ENCODE measurements at places on chromosomes 11 and 22.

GRCh38 chr11:130515829-130516553 is 67.5 kb downstream of the ADAMTS15 start:
- no peaks in the 10 kb centered on the region for H3K36me3 ChIP-seq
- no peak overlapping the region for H3K4me3 ChIP-seq
- no peaks in the 10 kb centered on the region for H3K27me3 ChIP-seq
- no peak for DNase-seq
- H3K27ac ChIP-seq: no peak overlapping the region

DNA sequence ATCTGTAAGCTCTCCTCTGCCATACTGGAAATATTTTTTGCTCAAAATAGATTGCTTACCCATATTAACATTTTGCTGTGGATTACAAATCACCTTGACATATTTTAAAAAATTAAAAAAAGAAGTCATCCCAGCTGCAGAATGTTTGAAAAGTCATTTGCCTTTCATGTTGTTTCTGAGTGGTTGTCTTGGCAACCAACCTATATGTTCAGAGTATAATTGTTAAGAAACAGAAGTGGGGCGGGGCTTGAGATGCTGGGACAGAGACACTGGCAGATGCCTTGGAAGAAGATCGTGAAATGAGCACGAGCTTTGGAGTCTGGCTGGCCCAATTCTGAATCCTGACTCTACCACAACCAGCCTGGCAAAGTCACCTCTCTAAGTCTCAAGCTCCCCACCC is 348.2 kb downstream of the LARGE1 start:
- no peak overlapping the region for H3K27ac ChIP-seq
- no peak for DNase-seq
- peaks cover 10% of the 10 kb centered on the region for H3K4me1 ChIP-seq

DNA sequence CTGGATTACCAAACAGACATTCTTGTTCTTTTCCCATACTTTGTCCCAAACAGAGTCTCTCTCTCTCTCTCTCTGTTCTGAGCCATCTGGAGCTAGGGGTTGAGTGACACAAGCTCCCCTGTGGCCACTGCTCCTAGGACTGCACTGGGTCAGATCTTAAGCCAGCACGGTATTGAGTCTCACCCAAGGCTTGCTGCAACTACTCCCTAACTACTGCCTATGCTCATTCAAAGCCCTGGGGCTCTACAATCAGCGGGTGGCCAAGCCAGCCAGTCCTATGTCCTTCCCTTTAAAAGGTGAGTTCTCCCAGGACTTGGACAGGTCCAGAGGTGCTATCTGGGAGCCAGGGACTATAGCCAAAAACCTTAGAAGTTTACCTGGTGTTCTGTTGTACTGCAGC is 385.6 kb downstream of the CNTN5 start:
- no peaks in the 10 kb centered on the region for H3K4me1 ChIP-seq
- no peak overlapping the region for H3K27ac ChIP-seq
- H3K27me3 ChIP-seq: no peaks in the 10 kb centered on the region
- no peak for DNase-seq
- no peak overlapping the region for H3K4me3 ChIP-seq

GRCh38 chr11:72676861-72677341 is 2.7 kb upstream of the PDE2A start:
- peaks cover 2% of the 10 kb centered on the region for H3K4me1 ChIP-seq
- peaks cover 70% of the 10 kb centered on the region for H3K27me3 ChIP-seq
- peak; percentile 73 for DNase-seq
- H3K27ac ChIP-seq: no peak overlapping the region

- peak overlapping the region; percentile 99 for H3K27ac ChIP-seq
- peaks cover 46% of the 10 kb centered on the region for H3K4me1 ChIP-seq
- no peak for DNase-seq
- H3K36me3 ChIP-seq: peaks cover 35% of the 10 kb centered on the region
- H3K4me3 ChIP-seq: peak overlapping the region; percentile 94
Observed at GRCh38 chr22:41284465-41284864, 1.5 kb downstream of the RANGAP1 start.

GRCh38 chr22:46557736-46558480 is 20.5 kb upstream of the CELSR1 start:
- peaks cover 4% of the 10 kb centered on the region for H3K27me3 ChIP-seq
- H3K4me3 ChIP-seq: no peak overlapping the region
- no peaks in the 10 kb centered on the region for H3K36me3 ChIP-seq

DNA sequence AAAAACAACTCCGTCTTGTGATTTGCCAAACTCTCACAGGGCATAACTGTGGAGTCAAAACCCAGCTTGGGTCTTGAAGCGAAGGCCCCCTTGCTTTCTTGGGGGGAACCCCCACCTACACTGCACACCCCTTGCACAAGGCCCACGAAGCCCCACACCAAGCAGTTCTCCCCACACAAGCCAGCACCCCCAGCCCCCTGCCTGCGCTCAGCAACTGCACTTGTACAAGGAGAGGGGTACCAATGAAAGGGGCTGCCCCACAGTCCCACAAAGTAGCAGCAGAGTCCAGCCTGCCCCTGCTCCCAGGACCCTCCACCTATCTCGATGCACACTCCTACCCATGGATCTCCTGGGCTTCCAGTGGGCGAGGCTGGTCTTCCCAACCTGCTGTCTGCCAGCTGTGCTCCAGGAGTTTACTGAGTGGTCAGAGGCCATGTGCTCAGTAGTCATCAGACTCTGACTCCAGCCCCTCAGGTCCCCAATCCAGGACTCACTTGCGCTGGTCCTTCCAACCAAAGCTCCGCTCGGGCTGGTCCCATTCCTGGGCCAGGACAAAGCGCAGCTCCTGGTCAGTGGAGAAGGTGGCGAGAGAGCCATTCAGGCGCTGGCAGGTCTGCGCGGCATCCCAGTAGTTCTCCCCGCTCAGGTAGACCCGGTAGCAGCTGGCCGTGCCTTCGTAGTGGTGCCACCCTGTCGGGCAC is 57.7 kb downstream of the DGCR2 start:
- H3K4me3 ChIP-seq: no peak overlapping the region
- H3K27ac ChIP-seq: no peak overlapping the region
- no peaks in the 10 kb centered on the region for H3K27me3 ChIP-seq
- DNase-seq: no peak

- no peak overlapping the region for H3K4me3 ChIP-seq
- no peaks in the 10 kb centered on the region for H3K36me3 ChIP-seq
- H3K4me1 ChIP-seq: peaks cover 9% of the 10 kb centered on the region
- DNase-seq: no peak
- H3K27me3 ChIP-seq: peaks cover 8% of the 10 kb centered on the region
Observed at GRCh38 chr11:19288256-19288655, 47.5 kb upstream of the E2F8 start.

DNA sequence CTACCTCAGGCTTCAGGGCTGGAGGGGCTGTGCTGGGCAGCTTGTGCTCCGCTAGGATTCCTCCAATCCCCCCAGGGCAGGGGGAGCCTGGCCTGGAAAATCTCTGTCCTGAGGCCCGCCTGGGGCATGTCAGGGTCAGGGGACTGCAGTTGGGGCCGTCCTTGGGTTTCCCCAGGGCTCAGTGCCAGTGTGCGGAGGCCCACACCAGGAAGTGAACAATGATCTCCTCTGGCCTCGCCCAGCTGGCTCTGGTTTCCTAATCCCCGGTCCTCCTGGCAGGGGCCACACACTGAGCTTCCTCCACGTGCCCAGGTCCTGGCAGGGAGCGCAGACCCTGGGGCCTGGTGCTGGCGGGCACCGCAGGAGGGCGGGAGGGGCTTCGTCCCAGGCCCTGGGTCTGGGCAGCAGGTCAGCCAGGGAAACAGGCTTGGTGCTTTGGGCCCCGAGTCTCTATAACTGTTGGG is 1.4 kb upstream of the MUC2 start:
- no peak for DNase-seq
- H3K4me3 ChIP-seq: no peak overlapping the region
- no peak overlapping the region for H3K27ac ChIP-seq
- peaks cover 3% of the 10 kb centered on the region for H3K27me3 ChIP-seq
- no peaks in the 10 kb centered on the region for H3K4me1 ChIP-seq

GRCh38 chr22:42335839-42336378 is 65.5 kb upstream of the TCF20 start:
- no peak overlapping the region for H3K27ac ChIP-seq
- H3K36me3 ChIP-seq: no peaks in the 10 kb centered on the region
- DNase-seq: no peak
- no peak overlapping the region for H3K4me3 ChIP-seq

DNA sequence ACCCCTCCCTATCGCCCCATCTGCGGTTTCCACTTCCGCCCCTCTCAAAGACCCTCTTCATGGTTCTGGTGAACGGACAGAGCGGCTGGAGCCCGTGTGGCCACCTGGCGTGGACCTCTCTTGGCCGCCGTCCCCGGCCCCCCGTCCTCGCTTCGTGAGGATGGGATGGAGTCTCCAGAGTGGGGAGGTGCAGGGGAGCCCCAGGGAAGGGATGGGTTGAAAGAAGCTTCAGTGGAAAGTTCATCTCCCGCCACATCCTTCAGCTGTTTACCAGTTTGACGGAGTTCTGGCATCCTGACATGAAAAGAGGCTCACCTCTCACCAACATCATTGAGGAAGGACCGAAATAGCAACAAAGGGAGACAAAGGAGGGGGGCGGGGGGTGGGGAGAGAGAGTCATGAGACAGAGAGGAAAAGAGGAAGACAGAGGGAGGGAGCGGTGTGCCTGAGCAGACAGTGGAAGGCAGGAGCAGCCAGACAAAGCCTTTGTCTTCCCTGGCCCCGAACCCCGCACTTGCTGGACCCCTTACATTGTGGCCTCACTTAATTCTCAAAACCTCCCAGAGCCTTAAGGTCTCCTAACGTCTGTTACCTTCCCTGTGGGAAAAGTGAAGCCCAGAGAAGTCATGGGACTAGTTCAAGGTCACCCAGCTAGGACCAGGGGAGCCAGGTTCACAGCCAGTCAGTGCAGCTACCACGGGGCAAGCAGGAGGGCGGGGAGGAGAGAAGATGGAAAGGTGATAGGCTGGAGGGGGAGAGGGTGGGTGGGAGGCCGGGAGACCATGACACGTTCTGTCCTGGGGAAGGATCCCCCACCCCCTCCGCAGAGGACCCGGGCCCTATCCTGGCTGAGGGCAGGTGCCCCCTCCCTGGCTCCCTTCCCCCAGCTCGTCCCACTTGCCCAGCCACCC is 54.9 kb downstream of the CD6 start:
- H3K36me3 ChIP-seq: peaks cover 50% of the 10 kb centered on the region
- H3K27me3 ChIP-seq: no peaks in the 10 kb centered on the region
- H3K4me3 ChIP-seq: peak overlapping the region; percentile 72
- H3K27ac ChIP-seq: peak overlapping the region; percentile 90
- peak; percentile 62 for DNase-seq

GRCh38 chr11:66268952-66269905 is 790 bp downstream of the RAB1B start:
- DNase-seq: peak; percentile 34
- peak overlapping the region; percentile 98 for H3K4me3 ChIP-seq
- peaks cover 50% of the 10 kb centered on the region for H3K4me1 ChIP-seq
- peaks cover 51% of the 10 kb centered on the region for H3K36me3 ChIP-seq

DNA sequence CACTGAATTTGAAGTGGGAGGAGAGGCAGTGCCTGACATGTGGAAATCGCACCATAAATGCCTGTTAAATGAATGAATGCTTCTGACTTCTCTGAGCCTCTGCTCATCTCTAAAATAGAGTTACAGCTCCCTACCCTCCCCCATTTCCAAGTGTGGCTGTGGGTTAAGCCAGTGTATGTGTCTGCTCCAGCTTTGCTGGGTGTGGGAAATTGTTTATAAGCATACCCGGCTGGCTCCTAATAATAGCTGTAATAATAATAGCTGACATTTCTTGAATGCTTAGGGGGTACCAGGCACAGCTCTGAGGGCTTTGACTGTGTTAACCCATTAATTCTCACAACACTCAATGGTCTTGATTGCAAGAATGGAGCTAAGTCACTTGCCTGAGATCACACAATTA is 7.0 kb upstream of the FCHSD2 start:
- no peaks in the 10 kb centered on the region for H3K27me3 ChIP-seq
- no peak overlapping the region for H3K4me3 ChIP-seq
- DNase-seq: no peak
- H3K27ac ChIP-seq: no peak overlapping the region
- no peaks in the 10 kb centered on the region for H3K36me3 ChIP-seq
- H3K4me1 ChIP-seq: peaks cover 54% of the 10 kb centered on the region

DNA sequence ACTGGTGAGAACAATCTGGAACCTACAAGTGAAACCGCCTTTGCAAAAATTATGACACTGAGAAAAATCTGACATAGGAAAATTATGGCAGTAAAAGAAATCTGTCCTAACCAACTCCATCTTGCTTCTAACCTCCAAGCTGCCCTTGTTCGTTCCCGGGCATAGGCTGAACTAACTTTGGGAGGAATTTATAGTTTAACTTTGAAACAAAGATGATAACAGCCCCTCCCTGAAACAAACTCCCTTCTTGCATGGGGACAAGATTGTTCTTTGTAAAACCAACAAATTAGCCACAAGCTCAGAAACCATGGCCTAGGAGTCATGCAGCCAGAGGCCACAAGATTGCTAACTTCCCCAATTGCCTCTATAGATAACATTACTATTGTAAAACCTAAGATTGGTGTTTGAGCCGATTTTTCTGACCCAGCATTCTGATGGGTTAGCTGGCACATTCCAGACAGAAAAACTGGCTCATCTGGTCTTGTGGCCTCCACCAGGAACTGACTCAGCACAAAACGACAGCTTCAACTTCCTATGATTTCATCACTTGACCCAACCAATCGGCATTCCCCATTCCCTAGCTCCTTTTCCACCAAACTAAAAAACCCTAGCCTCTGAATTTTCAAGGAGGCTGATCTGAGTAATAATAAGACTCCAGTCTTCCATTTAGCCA is 3.6 kb upstream of the CCDC81 start:
- H3K4me3 ChIP-seq: no peak overlapping the region
- peaks cover 9% of the 10 kb centered on the region for H3K4me1 ChIP-seq
- no peak overlapping the region for H3K27ac ChIP-seq
- H3K36me3 ChIP-seq: no peaks in the 10 kb centered on the region
- DNase-seq: no peak

DNA sequence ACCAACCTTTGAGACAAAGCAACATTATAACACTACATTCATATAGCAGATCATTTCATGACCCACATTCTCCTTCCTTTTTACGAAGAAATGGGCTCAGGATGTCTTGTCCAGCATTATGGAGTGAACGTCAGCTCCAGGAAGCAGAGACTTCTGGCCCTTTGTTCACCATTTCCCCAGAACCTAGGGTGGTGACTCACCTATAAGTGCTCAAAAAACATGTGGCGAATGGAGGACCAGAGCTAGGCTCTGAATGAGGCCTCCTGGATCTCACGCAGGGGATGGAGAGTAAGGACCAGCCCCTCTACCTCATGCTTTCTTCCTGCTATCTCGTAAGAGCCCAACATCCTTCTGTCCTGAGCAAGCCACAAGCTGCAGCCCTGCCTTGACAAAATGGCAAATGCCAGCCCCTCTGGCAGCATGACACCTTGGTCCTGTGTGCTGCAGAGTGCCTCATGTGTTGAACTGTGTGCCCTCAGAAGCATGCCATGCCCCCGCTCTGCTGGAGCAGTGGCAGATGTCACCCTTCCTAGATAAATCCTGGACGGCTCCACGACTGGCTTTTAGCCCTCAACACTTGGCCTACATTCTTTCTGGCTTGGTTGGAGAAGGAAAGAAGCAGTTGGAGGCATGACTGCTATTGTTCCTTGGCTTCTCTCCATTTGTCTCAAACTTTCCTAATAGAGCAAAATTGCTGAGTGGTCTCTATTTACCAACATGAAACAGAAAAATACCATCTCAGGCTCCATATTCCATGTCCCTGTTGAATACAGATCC is 6.5 kb upstream of the ST3GAL4 start:
- no peak for DNase-seq
- H3K36me3 ChIP-seq: peaks cover 35% of the 10 kb centered on the region
- no peak overlapping the region for H3K4me3 ChIP-seq
- H3K4me1 ChIP-seq: peaks cover 60% of the 10 kb centered on the region
- no peaks in the 10 kb centered on the region for H3K27me3 ChIP-seq

GRCh38 chr22:42176255-42176915 is 45.8 kb upstream of the CYP2D6 start:
- no peak overlapping the region for H3K4me3 ChIP-seq
- peak overlapping the region; percentile 26 for H3K27ac ChIP-seq
- peaks cover 77% of the 10 kb centered on the region for H3K4me1 ChIP-seq

Data from activated CD4-positive, alpha-beta memory T cell treated with anti-CD3 and anti-CD28 coated beads, Interleukin-2, amount 10 ng/mL, durations not matched to agents 7 days and 5 days (primary cell).